ENCODE measurements at places on chromosomes 3 and 15.

GRCh38 chr15:88115486-88116152 is 140.9 kb downstream of the NTRK3 start:
- ATAC-seq = no peak

GRCh38 chr15:27668471-27669220 is 430.5 kb downstream of the OCA2 start:
- ATAC-seq = no peak

- ATAC-seq = no peak
These were observed 473.3 kb downstream of the OTOL1 start for GRCh38 chr3:161969867-161970266.

DNA sequence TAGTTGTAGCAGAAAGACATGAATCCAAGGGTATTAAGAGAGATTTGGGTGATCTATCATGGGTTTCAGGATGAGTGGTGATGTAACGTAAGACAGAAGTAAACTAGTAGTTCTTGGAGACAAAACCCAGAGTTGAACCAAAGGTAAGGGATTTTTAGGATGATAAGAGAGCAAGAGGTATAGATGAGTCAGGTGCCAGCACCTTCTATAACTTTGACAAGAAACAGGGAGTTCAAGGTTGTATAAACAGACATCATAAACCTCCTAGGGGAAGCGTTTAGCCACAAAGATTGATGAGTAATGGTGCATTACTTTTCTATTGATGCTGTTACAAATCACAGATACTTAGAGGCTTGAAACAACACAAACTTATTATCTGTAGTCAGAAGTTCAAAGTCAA is 447.3 kb upstream of the ARHGEF26 start:
- no peak for ATAC-seq

DNA sequence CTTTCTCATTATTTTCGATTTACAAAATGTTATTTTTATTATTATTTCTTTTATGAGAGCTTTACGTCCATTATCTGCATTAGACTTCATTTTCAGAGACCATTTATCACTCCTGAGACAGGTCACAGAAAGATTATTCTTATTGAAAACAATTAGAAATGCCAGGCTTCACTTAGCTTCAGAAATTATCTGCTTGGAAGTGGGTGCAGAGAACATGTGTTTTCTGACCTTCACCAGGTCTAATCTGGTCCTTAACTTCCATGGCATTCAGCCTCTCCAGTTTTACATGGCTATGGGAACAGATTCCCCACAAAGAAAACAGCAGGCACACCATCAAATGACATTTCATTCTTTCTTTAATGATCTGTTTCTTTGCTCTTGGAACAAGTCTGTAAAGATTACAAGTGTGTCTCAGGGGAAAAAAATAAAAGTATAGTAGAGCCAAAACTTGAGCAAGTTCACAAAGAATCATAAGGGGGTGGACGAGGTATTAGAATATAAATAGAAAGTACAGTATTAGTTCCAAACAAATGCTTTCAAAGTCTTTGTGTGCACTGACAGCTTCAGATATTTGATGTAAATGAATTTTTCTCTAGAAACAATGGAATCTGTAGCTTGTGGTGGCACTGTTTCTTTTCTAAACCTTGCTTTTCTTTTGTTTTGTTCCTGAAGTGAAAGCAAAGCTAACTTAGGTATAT is 294.2 kb upstream of the MEIS2 start:
- no peak for ATAC-seq

- no peak for ATAC-seq
These were observed 3.3 kb downstream of the LRRK1 start for GRCh38 chr15:100922192-100923040.

GRCh38 chr3:38711321-38711720 is 61.8 kb upstream of the SCN5A start:
- no peak for ATAC-seq

DNA sequence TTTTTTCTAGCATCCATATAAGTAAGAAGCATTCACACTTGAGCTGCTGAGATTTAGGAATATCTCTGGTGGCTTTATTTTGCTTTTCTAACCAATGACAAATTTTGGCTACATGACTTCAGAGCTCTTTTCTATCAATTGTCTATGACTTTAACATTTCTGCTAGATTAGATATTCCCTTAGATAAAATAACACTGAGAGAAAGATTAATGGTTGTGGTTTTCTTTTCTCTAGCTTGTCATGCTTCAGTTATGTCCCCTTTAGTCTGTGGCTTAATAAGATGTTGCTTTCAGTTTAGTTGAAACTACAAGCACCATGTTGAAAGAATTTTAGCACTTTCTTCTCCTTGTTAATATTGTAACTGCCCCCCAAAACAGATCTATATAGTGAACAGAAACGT is 665.6 kb upstream of the CCDC54 start:
- no peak for ATAC-seq

DNA sequence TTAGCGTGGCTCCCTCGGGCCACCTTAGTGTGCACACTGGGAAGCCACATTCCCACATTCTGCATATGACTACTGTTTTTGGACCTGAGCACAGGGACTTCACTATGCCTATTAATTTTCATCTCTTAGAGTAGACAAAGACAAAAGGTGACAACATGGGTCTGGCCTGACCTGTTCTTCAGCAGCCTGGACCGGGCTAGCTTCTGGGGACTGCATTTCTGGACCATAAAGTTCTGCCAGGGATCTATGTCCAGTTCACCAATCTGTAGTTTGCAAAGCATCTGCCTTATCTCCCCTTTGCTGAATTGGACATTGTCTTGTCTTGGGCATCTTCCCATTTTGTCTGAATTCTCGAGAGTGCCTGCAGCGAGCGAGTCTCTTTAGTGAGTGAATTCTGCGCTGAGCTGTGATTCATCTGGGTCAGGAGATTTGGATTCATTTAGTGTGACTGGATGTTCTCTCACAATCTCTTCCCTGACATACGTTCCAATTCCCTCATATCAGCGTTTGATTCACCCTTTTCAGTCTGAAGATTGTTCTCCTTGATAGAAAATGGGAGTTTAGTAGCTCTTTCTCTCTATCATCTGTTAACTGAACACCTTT is 112.2 kb upstream of the PLXNA1 start:
- no peak for ATAC-seq

GRCh38 chr3:40754994-40755393 is 230.2 kb downstream of the ZNF621 start:
- peak; percentile 23 for ATAC-seq

- no peak for ATAC-seq
These were observed 20.8 kb downstream of the TM4SF1 start for GRCh38 chr3:149356630-149357029.

DNA sequence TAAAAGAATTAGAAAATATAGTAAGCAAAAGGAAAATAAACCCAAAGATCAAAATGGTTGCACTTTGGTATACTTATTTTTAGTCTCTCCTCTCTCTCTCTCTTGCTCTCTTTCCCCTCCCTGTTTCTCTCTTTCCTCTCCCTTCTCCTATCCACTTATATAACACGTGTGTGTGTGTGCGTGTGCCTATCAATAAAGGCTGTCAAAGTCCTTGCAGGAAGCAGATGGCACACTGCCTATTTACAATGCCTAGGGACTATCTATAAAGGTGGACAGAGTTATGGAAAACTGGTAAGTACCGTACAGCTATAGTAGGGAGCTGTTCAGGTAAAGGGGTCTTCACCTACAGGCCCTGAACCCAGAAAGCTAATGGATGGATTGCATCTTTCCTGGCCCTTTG is 161.6 kb downstream of the SQOR start:
- no peak for ATAC-seq

DNA sequence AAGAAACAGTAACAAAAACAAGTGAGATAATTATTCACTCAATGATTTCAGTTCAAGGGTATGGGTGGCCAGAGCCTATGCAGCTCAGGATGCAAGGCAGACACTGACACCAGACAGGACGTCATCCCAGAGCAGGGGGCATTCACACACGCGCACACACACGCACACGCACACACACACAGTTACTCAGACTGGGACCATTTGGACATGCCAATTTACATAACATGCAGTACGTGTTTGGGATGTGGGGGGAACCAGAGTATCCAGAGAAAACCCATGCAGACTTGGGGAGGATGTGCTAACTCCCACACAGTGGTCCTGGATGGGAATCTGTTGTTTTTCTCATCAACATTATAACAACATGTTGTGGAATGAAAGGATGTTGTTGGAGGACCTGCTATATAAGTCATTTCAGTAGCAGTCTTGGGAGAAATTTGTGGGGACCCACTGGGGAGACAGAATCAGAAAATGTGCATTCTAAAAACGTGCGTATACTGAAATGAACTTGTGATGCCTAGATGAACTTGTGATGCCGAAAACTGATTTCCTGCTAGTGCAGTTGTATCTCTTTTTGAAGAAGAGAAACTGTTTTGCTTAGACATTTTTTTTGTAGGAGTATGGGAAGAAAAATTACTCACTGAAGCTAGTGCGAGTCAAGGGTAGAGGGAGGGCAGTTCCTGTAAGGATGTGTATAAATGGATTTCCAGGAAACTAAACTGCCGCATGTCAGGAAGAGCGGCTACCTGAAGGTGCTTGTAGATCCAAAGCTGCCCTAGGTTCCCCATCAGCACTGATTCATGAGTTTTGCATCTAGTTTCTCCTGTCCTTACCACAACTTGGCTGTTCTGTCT is 25.2 kb downstream of the CD200 start:
- ATAC-seq = no peak

DNA sequence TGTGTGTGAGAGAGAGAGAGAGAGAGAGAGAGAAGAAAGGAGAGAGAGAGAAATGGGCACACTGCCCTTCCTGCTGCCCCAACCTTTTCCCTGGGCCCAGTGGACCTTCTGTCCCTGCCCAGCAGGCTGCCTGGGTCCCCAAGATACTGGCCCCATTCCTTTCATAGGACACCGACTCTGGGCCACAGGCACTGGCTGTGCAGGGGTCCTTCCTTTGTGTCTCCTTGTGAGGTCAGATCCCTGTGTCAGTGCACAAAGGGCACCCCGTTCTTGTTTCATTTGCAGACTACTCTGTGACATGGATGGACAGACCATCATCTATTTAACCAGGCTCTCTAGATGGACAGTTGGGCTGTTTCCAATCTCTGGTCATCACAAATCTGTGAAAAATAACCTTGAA is 21.3 kb upstream of the KLF13 start:
- no peak for ATAC-seq

GRCh38 chr3:188863999-188864406 is 307.8 kb upstream of the TPRG1 start:
- ATAC-seq = no peak

DNA sequence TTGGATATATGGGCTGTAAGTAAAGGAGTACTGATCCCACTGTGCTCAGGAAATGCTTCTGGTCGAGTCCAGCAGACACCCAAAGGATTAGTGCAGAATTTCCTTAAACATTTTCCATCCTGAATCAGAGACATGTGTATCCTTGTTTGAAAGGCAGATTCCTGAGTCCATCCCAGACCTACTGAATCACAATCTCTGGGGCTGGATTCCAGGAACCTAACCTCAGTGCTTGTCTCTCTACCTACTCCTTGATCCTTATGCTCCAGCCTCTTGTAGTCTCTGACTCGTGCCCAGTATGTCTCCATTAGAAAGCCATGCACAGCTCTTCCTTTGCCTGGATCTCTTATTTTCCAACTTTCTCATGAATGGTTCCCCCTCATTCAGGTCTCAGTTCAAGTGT is 585.8 kb downstream of the NLGN1 start:
- no peak for ATAC-seq

All from esophagus mucosa (tissue), 1 donor.